ENCODE measurements at places on chromosomes 12 and 14.

DNA sequence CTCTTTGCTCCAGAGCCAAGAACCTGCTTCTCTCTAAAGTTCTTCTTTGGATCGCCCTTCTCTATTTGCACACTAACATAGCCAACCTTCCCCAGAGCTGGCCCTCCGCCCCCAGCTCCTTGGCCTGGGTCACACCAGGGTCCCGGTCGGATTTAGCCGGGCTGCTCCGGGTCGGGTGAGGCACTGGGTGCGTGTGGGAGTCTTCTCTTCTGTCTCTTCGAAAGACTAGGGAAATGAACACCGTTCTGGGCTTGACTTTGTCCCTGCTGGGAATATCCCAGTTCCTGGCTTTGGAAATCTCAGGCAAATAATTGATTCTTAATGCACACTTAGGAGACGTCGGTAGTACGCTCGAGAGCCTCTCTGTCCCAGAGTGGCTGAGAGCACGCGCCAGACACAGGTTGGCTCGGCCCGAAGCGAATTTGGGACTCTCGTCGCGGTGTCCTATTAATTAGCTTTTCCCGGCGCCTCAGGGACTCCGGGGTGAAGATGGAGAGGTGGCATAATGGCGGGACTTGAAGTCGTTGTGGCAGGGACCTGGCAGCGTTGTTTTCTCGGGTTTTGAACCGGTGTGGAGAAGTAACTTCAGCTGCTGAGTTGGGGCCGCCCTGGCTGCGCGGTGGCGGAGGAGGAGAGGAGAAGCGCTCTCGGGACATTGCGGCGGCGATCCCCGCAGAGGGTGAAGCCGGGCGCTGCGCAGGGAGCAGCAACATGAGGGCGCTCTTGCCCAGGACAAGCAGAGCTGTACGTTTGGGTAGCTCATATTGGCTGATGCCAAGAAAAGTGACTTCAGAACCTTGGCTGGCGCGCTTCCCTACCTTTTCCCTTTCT lies 7.5 kb downstream of the FOXG1 start:
- peak; percentile 66 for DNase-seq

DNA sequence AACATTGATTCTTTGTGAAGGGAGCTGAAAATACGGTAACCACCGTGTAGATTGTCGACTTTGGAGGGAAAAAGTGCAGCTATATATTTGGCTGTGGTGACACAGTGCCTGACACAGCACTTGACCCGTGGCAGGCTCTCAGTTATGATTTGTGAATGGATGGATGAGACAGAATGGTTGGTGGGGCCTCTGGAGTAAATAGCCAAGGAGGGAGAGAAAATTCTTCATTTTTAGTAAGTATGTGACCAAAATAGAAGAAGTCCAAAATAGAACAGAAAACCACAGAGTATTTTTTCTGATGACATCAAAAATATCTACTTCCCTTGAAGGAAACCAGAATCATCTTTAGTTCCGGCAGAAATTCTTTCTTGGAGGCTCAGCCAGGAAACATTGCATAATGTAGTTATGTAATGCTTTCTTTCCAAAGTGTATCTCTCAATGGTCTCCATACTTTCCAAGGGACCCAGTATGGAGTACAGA lies 82.0 kb upstream of the WSCD2 start:
- peak; percentile 34 for DNase-seq

DNA sequence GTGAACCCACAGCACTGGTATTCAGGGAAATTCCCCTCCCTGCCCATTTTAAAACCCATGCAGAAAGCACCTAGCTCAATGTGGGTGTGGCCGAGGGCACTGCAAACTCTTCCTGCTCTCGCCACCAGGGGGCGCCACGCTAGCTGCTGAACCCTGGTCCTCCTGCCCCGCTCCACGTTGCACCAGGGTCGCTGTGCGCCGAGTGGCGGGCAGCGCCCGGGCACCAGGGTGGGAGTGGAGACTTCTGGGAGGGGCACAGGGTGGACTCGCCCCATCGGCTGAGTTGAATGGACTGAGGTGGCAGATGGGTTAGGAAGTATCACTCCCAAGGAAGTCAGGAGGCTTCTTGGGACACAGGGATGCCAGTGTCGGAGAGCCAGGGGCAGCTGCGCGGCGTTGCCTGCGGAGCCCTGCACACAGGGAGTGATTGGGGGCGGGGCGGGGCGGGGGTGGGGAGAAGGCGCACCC lies 48.1 kb upstream of the BCL11B start:
- peak; percentile 73 for DNase-seq

DNA sequence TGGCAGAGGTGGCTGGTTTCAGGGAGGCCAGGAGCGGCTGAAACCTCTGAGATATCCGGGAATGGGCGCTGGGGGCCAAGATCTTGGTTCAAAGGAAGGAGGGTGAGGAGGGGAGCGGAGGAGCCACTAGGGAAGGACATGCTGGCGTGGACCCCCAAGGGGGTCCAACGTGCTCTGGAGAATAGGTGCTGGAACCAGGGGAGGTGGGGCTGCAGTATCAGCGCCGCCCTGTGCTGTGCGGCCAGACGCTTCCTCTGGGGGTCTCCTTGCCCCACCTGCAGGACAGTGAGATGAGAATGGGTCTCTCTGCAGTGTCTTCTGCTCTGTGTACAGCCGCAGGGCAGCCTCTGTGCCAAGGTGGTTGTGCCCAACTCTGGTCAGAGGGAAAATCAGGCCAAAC lies 2.5 kb downstream of the FAM181A start:
- DNase-seq = no peak

- no peak for DNase-seq
Observed at GRCh38 chr14:21467616-21468015, 9.1 kb downstream of the RAB2B start.

GRCh38 chr12:112530941-112531340 lies 112.2 kb downstream of the PTPN11 start:
- DNase-seq = no peak

- DNase-seq = no peak
Observed at GRCh38 chr12:51320311-51320694, 3.7 kb downstream of the BIN2 start.

DNA sequence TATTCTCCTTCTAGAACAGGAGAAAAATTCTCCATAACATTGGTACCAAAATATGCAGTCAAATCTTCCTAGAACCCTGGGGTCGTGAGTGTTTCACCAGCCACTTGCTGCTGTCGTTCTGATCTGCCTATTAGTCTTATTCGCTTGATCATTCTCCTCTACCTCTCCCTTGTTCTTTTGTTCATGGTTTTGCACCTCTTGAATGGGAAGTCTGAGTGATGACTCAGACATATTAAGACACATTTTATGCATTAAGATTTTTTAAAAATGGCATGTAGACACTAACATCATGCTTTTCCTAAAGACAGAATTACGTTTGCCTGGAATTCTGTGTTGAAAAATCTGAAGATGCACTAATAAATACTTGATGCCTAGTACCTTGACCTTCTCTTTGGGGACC lies 159.2 kb upstream of the LRIG3 start:
- no peak for DNase-seq

DNA sequence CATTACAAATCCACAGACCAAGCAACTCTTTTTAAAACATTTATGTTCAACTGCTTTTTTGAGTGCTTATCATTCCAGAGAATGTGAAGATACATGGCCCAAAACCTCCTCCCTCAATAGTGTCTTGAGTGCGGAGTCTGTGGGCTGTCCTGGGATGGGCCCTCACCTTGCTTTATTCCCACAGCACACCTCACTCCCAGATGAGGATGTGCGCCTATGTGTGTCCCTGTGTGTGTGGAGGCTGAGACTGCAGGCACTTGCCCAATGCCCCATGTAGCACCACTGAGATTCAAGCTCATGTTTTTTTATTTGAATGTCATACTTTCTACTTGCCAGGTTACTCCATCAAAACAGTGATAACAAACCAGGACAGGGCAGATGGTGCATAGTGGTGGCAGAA lies 291.7 kb downstream of the CACNA1C start:
- no peak for DNase-seq

GRCh38 chr12:14884458-14884878 lies 1.2 kb downstream of the MGP start:
- peak; percentile 32 for DNase-seq

GRCh38 chr14:44941591-44941990 lies 20.2 kb downstream of the KLHL28 start:
- DNase-seq = peak; percentile 44

GRCh38 chr12:10408842-10409241 lies 715 bp downstream of the KLRC4 start:
- no peak for DNase-seq

GRCh38 chr12:77667101-77667500 lies 163.6 kb upstream of the NAV3 start:
- DNase-seq = no peak

DNA sequence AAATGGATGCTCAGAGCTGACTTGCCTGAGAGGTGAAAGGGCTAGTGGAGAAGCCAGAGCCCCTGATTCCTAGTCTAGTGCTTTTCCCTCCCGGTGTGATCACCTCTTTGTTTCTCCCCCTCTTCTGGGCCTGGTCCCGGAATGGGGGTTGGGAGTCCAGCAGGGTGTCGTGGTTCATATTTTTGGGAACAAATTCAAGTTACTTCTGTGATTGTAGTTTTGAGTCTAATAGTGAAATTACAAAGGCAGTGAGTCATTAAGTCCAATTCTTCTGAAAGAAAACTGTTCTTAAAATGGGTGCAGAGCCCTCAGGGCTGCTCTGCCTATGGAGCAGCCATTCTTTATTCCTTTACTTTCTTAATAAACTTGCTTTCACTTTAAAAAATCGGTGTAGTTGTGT lies 7.6 kb downstream of the SUSD6 start:
- peak; percentile 30 for DNase-seq

DNA sequence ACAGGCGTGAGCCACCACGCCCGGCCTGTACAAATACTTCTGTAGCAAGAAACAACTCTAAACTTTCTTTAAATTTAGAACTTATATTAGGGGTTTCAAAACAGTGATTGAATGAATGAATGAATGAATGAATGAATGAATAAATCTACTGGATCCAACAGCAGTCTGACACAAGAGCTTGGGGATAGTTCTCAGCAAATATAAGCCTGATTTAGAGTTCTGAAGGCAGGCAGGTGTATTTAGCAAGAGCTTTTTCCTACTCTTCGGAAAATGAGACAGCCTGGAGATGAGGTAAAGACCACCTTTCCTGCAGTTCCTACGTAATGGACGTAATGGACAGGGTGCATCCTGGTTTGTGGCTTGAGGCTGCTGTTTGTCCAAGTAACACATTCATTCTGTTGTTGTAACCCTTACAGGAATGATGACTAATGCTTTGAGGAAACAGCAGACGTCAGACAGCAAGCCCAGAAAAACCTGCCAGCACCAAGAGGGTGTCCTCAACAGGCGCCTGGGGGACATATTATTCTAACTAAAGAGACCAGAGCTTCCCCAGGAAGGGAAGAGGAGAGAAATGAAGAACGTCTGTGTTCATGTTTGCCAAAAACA lies 277.4 kb upstream of the SOX5 start:
- DNase-seq = no peak

GRCh38 chr12:94089891-94090290 lies 58.5 kb upstream of the PLXNC1 start:
- peak; percentile 19 for DNase-seq

DNA sequence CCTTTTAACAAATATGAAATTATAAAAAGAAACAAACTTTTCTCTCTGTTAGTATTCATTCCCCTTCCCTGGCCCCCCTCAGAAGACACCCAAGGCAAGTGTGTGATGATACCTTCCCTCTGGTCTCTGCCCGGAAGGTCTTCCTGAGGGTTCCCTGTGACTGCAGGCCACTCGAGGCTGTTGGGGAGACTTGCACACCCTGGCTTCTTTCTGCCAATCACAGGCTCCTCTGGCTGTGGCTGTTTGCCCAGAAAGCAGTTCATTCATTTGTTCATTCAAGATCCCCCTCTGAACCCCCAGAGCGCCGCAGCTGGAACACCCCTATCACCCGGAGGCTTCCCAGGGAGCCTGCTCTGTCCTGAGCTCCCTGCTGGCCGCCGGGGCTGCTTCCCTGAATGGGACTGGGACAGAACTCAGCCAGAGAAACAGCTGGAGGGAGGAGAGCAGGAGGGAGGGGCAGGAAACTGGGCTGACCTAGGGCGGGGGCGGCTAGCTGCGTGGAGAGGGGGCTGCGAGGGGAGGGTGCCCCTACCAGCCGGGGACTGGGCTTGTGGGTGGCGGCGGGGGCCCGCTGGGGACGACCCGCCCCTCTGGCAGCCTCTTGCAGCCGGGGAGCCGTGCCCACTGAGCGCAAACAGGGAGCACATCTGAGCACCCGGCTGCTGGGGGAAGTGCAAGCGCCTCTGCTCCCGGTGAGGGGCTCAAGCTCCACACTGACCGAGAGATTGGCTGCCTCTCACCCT lies at the start of gene CMKLR1:
Gene CMKLR1 (minus strand): TSS at position 397 of the 743 bp plus-strand sequence. CDS start 45,720 bp downstream, outside the sequence.
- peak; percentile 20 for DNase-seq

DNA sequence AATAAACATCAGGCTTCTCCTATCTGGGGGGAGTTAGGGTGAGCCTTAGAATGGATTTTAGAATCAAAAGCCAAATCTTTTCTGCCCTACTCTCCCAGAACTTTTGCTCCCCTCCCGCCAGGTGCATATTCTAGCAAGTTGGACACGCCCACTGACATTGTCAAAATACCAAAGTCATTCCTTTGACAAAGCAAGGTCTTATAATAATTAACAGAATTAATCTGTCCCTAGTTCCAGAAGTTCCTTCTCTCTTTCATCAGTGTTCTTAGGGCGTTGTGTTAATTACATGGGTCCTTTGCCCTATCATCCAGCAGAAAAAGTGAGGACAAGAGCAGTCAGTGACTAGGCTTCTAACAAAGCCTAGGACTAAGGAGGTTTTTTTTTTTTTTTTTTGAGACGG lies 2.4 kb downstream of the PRR13 start:
- no peak for DNase-seq

DNA sequence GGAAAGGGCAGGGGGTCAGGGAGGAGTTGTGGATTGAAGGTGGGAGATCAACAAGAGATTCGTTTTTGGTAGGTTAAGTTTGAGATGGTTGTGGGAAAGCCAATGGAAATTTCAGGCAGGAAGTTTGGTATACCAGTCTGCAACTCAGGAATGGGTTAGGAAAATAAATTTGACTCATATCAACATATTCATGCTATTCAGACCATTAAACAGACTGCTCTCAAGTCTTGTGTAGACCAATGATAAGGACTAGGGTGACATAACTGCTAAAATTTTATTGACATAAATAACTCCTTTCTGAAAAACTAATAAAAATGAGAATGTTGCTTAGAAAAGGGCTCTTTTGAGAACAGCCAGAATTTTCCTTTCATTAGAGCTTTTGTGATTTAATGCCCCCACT lies 60.0 kb downstream of the PLEKHA5 start:
- DNase-seq = no peak

GRCh38 chr12:64992116-64992515 lies 129.0 kb downstream of the WIF1 start:
- no peak for DNase-seq

- no peak for DNase-seq
Observed at GRCh38 chr12:89327486-89328094, 24.7 kb downstream of the DUSP6 start.

DNA sequence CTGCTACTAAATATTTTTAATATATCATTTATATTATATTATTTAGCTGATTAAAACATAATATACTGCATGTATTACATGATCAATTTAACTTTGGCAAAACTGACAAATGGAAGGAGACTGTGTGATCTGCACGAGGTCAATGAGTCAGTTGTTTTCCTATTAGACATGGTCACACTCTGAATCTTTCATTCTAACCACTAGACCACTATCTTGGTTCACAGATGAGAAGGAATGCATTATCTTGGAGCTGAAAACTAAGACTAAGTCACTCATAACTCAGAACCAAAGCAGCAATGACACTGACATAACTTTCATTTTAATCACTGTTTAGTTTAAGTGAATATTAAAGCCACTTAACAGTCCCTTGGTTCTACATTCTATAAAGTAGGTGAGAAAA lies 37.4 kb downstream of the GNPTAB start:
- DNase-seq = peak; percentile 70
